LHCN-M2 (cell line): ENCODE measurements at places on chromosomes 1 and 21.
A peak's percentile ranks its signal among the peaks of the same experiment; 100 is the strongest.

DNA sequence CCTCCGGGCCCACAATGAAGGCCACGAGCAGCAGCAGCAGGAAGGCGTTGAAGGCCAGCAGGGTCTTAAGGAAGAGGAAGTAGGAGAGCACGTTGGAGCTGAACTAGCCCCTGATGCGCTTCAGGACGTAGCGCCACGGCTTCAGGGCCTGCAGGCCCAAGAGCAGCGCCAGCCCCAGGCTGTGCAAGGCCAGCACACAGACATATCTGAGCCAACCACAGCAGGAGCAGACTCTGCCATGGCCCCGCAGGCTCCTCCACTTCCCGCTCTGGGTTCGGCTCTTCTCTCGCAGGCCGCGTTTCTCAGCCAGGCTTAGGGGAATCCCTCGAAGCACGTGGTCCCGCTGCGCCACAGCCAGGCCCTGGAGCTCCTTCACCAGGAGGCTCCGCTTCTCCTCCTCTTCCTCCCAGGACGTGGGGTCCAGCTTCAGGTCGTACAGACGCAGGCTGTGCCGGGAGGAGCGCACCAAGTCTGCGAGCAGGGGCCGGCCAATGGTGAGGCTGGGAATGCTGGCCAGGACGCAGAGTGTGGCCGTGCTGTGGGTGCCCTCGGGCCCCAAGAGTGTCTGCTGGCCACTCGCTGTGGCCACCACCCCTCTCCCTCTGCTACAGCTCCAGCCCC lies 41.7 kb downstream of the ZNF691 start:
- DNase-seq: no peak

DNA sequence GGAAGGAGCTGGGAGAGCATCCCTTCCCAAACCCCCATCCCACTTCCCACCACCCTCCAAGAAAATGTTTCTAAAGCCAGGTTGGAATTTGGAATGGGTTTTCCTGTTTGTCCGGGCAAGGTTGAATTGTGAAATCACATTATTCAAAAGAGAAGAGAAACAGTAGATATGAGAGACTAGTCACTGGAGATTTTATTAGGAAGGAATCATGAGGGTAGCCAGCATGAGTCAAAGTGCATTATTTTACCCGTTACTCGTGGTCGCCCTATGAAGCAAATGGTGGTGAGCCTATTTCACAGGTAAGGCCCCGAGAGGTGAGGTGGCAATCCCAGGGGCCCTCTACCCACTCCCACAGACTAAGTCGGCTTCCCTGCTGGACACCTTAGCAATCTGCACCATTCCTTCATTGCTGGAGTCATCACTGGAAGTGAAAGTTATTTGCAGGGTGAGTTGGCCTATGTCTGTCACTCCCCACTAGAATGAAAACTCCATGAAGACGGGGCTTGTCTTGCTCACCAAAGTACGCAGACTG lies 52.8 kb downstream of the TOMM20 start:
- DNase-seq: peak; percentile 25

DNA sequence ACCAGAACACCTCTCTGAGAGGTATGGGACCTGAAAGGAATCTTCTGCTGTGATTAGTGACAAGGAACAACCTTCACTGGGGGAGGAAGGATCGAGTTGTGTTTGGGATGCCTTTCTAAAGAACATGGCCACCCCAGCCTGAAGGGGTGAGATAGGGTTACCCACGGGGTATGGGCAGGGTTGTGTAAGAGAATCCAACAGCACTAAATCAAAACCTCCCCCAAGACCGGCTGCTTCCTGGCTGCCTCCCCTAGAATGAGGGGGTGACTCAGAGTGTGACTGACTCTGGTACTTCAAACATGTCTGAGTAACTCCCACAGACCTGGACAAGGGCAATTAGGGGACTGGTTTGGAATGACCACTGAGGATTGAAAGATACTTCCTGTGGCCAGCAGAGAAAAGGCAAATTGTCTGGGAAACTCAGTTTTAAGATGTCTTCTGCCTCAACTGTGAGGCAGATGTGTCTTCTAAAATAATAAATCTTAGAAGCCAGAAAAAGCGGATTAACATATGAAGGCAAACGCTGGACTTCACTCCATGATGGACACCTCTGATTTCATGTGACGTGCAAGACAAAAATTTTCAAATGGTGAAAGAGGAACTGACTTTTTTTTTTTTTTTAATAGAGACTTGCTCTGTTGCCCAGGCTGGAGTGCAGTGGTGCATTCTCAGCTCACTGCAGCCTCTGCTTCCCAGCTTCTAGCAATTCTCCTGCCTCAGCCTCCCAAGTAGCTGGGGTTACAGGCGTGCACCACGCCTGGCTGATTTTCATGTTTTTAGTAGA lies 6.7 kb upstream of the PTPN14 start:
- peak; percentile 97 for DNase-seq

- no peak for DNase-seq
Observed at GRCh38 chr1:199247891-199248290, 609.1 kb downstream of the PTPRC start.

GRCh38 chr1:24098943-24099638 lies 12.8 kb downstream of the MYOM3 start:
- DNase-seq: no peak

DNA sequence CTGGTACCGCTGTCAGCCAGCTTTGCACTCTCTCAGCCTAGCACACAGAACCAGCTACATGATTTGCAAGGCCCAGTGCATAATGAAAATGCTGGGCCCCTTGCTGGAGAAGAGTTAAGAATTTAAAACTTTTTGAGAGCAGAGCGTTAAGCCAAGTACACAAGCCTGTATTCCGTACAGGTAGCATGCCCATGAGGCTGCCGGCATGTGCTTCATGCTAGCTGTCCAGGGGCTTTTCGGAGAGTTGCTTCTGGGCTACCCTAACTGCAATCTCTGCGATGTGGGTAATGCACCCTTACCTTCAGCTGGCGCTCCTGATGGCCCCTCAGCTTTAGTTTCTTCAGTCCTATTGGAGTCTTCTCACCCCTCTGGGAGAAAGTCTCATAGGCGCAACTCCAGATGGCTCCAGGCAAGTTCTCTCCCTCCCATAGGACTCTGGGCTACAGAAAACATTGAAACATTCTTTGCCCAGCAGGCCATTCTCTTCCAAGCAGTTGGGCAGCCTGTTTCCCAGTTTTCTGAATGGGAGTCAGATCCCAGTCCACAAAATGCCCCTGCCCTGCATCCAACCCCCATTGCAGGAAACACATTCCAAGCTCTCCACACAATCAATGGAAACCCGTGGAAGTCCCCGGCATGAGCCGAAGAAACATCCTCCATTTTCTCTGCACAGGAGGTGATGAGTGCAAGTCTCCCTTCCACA lies 5.7 kb upstream of the AKT3 start:
- DNase-seq: no peak

DNA sequence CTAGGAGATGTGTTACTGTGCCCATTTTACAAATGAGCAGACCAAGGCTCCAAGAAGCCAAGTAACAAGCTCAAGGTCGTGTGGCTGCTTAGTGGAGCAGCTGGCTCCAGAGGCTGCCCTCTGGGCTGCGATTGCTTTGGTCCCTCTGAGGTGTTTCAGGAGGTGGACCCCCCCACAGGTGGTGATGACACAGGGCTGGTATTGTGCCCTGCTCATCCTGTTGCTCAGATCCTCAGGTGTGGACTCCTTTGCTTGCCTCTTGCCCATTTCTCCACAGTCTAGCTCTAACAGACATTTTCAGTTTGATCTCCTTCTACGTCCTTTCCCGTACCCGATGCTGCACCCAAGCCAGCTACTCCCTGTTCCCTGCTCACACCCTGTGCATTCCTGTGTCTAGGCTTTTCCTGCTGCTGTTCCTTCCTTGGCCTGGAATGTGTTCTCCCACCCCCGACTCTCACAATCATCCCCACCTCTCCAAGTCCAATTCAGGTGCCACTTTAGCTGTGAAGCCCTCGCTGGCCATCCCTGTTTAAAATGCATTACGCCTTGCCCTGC lies 28.1 kb upstream of the GRHL3 start:
- no peak for DNase-seq

DNA sequence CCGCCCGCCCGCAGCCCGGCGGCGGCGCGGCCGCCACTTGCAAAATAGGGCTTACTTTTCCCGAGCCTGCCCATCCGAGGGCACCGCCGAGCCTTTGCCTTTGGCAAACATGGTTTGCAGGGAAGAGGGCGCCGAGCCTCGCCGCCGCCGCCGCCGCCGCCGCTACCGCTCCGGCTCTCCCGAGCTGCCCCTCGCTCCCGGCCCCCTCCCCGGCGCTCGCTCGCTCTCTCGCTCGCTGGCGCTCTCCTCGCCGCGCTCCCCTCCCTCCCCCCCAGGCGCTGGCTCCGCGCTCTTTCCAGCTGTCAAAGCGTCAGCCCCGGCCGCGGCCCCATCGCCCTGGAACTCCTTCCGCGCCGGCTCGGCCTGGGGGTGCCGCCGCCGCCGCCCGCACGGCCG lies 298 bp downstream of the SSBP3 start:
- DNase-seq: no peak

DNA sequence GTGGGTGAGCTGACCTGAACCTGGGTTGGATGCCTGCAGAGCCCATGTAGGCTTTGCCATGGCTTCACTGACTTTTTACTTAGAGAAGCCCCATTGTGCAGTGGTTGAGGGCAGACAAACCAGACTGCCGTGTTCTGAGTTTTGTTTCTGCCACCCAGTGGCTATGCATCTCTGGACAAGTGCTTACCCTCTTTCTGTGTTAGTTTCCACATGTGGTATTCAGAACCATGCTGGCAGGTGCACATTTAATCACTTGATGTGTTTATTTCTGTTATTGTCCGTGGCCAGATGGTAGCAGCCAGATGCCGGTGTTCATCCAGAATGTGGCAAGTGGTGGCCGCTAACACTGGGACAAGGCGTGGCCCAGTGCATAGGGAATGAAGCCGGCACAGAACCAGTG lies 10.3 kb upstream of the PTPN7 start:
- DNase-seq: no peak

DNA sequence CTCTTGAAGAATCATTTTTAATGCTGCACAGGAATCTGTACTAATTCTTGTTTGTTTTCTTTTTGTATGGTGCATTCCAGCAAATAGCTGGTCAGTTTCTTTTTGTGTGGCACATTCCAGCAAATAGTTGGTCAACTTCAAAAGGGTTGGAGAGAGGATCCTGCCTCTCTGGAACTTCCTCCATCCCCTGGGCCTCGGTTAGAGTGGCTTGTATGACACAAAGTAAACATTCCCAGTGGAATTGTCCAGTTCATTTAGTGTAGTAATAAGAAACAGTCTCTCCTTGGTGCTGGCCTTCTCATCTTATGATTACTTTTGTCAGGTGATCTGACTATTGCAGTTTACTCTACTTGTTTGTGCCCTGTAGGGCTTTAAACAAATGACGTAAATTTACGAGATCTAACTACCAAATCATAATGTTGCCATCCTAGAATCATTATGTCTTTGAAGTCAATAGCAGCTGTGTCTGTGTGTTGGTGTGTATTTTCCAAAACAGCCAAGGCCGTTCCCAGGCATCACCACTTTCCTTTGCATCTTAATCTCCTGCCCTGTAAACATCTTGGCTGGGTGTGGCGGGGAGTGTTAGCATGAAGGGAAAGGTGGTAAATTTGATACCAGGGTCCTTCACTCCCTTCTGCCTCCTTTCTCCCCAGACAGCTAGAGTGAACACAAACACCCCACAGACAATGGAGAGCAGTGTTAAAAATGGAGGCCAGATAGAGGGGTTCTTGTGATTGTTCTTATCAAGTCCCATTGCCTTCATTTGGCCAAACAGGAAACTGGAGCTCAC lies 77.9 kb downstream of the CDC7 start:
- no peak for DNase-seq
